Hematopoietic multipotent progenitor cell (in vitro differentiated cells): ENCODE measurements at places on chromosomes 16 and 17.

GRCh38 chr17:58112970-58113631 is 29.9 kb downstream of the DYNLL2 start:
- DNase-seq, result peak; percentile 68

DNA sequence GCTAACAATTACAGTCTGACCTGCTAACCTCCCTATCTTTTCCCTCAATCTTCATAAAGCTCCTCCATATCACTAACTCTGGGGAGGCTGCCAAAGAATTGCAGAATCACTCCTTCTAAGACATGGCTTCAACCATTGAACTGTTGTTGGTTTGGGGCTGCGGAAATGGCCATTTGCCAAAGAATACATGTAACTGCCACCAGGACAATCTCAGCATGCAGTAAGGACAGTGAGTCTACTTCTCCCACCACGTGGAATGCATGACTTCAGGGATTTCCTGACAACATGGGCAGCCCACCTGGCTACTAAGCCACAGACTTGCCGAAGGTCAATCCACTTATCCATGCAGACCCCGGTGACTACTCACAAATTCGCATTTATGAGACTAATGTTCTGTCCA is 104.3 kb upstream of the NUDT7 start:
- DNase-seq, result no peak

DNA sequence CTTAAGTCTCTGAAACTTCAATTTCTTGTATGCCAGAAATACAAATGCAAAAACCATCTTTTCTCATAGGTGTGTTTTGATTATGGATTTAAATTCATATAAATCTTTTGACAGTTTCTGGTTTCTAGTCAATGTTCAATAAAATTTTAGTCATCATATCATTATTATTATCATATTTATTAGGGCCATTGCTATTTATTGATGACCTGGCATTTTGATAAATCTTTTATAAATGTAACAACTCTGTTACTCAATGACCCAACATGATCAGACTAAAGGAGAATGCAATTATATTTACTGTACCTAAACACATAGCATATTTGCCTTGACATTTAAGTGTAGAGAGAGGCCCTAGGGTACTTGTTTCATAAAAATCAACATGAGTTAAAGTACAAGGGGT is 320.8 kb downstream of the CDH8 start:
- no peak for DNase-seq

DNA sequence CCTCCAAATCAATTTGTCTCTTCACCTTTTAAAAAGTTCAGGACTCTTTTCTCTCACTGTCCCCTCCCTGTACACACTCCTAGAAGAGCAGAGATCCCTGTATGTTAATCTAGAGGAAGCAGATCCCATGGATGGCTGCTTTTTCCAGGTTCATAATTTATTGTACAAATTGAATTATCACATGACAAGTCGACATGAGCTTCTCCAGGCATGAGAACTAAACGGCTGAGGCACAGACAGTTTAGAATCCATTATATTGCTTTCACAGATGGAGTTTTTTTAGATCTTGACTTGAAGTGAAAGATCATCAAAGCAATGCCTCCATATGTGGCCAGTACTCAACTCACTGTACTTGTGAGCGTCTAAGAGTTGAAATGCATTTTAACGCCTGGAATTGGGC is 47.9 kb downstream of the RGS9 start:
- no peak for DNase-seq

GRCh38 chr17:42358434-42358833 is 29.8 kb downstream of the STAT3 start:
- DNase-seq, result no peak

DNA sequence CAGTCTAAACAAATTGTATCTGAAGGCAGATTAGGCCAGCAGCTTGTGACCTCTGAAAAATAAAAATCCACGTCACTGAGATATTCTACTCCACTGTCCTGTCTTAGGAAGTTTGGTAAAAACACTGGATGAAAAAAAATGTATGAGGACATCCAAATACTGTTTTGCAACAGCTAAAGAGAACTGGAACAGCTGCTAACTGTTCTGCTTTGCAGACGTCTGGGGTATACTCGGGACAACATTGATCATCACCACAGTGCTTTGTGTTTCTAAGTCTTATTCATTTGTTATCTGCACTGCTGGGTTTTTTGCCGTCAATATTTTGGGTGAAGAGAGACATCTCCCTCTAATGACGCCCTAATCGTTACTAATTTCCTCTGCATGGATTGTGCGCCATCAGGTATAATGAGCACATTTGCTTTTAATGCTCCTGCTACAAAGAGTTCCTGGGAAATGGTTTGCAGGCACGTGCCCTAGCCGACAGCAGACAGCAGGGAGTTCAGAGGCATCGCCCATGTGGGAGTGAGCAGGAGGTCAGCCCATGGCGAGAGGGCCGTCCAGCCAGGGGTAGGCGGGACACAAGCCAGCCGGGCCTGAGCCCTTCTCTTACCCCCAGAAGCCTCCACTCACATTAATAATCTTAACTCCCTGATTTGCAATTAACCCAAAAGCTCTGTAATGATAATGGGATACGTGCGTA is 87.0 kb downstream of the CBLN1 start:
- DNase-seq, result no peak

DNA sequence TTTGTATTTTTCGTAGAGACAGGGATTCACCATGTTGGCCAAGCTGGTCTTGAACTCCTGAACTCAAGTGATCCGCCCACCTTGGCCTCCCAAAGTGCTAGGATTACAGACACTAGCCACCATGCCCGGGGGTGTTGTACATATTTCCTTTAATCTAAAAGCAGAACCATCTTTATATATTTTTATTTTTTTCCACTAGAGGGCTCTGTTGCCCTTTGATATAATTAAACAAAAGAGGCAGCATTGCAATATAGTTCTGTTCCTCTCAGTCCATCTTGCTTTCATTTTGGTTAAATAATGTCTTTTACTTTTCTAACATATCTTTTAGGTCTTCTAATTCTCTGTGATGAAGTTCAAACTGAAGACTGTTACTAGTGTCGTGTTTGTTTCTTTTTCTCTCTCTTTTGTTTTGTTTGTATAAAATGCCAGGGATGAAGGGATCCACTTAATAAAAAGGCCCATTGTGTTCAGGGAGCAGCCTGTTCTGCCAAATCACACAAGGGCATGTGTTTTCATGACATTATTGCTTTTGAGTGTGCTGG is 23.4 kb downstream of the WWOX start:
- peak; percentile 85 for DNase-seq

GRCh38 chr17:43006639-43007551 is at the start of gene IFI35:
IFI35 (plus strand) TSS chr17:43006784; CDS start chr17:43006948, 164 bp downstream.
- DNase-seq, result peak; percentile 64

DNA sequence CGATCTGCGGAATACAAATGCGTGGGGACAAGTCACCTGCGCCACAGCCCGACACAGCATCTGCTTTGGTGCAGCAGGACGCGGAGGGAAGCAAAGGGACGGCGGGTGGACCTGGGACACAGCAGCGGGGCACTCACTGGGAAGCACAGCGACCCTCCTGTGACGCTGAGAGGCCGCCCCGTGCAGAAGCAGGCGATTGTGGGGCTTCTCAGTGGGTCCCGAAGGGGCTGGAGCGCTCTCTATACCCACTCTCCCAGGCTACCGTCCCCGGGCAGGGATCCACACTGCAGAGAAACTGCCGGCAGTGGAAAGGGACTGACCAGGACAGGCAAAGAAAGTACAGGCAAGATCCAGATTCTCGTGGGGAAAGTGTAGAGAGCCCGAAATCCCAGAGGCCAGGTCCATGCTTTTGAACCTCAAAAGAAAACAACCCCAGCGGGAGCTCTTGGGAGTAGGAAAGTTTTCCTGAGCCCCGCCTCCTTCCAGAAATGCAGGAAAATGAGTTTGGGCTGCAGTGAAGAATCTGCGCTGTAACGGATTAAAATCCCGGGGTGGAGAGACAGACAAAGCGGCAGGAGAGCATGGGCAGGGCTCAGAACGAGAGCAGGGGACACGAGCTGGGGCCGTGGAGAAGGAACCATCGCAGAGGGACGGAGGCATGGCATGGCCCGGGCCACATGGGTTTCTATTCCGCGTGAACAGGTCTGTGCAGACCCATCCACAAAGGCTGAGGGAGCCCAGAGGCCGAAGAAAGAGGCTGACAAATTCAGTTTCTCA is 12.7 kb downstream of the COX4I1 start:
- no peak for DNase-seq

DNA sequence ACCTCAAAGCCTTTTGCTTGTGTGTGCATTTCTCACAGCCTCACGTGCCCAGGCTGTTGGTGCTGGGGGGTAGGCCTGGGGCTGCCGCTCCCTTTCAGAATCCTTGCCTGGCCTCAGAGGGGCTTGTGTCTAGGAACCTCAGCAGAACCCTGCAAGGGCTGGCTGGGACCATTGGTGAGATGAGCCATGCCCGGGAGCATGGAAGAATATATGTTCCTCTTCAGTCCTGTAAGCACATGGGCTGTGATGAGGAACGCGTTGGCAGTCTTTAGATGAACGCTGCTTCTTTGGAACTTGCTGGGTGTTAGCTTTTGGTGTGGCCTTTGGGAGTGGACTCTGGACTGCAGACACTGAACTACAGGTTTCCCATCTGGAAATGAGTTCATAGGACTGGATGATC is 32.0 kb upstream of the SLC5A10 start:
- no peak for DNase-seq

DNA sequence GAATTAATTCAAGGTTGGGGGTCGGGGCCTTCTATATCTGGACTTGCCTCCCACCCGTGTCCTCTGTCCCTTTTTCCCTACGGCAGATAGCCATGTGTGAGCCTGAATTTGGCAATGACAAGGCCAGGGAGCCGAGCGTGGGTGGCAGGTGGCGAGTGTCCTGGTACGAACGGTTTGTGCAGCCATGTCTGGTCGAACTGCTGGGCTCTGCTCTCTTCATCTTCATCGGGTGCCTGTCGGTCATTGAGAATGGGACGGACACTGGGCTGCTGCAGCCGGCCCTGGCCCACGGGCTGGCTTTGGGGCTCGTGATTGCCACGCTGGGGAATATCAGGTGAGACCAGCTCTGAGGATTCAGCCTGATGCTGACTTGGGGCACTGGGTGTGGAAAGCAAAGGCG is 365 bp downstream of the AQP8 start:
- no peak for DNase-seq

DNA sequence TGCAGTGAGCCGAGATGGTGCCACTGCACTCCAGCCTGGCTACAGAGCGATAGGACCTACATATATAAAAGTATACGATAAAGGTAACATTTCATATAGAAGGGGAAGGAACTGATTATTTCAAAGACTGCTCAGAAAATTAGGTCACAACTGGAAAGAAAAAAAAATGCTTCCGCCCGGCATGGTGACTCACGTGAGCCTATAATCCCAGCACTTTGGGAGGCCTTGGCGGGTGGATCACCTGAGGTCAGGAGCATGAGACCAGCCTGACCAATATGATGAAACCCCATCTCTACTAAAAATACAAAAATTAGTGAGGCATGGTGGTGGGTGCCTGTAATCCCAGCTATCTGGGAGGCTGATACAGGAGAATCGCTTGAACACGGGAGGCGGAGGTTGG is 7.8 kb downstream of the TEX14 start:
- DNase-seq, result no peak

- no peak for DNase-seq
These were observed 39.4 kb upstream of the PHB1 start for GRCh38 chr17:49454050-49454449.

GRCh38 chr16:29848420-29849297 is 14.4 kb downstream of the CDIPT start:
- peak; percentile 76 for DNase-seq
